ENCODE measurements at places on chromosomes 5 and 9.

DNA sequence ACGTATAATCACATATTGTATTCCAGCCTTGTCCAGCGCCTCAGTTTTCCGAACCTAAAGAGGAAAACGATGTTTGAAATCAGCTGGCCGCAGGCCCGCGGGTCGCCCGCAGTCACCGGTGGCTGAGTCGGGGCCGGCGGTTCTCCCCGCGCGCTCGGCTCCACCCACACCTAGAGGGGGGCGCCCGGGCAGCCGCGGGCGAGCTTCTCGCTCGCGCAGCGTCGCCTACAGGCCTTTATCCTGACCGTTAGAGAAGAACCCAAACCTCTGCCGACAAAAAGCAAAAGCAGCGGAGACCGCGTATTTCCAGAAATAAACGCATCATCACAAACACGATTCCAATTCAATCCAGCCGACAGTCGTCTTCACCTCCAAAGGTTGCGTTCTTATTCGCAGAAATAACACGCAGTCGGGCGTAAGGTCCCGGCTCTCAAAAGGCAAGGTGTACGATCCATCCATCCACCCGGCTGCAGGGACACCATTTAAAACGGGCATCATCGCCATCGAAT lies 725 bp upstream of the NIPBL start:
- peak; percentile 82 for DNase-seq

DNA sequence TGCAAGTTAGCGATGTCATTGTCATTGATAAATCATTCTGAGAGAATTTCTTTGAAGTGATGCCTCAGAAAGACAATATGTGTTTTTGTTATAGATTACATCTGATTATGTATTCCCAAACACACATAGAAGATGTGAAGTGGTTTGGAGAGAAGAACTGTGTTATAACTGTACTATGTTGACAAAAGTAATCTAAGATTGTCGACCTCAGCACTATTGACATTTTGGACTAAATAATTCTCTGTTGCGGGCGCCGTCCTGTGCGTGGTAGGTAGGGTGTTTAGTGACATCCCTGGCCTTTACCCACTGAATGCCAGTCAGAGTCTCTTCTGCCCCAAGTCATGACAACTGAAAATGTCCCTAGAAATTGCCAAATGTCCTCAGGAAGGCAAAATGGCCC lies 77.8 kb downstream of the CFAP90 start:
- DNase-seq, result no peak

DNA sequence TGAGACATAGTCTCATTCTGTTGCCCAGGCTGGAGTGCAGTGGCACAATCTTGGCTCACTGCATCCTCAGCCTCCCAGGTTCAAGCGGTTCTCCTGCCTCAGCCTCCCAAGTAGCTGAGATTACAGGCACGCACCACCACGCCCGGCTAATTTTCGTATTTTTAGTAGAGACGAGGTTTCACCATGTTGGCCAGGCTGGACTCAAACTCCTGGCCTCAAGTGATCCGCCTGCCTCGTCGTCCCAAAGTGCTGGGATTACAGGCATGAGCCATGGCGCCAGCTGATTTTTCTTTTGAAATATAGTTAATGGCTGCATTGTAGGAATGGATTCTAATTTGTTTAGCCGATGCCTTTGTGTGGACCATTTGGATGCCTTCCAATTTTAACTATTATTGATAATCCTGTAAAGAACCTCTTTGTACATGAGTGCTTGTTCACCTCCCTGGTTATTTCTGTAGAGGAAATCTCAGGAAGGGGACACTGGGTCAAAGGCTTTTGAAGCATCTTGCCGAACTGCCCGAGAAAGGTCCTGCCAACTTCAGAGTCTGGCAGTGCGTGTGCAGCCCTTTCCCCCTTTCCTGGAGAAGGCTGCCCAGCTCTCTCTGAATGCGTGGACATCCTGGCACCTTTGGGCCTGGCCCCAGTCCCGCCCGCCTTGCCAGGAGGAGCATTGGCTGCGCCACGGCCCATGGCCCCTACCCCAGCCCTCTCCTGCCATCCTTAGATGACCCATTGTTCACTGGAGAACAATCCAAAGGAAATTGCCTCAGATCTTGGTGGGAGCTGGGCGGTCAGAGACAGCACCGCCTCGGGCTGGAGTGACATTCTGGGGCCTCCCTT lies 8.9 kb upstream of the NUP214 start:
- DNase-seq, result no peak

DNA sequence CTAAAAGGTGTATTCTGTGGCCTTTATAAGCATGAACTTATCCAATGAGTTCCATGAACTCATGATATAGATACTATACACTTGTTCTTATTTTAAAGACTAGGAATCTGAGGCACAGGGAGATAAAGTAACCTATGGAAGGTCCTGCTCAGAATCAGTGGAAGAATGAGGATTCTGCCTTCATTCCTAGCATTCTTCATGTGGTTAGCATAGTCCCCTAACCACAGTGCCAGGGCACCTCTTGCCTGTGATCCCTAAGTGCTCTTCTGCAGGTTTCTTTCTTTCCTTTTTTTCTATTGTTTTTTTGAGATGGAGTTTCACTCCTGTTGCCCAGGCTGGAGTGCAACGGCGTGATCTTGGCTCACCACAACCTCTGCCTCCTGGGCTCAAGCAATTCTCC lies 174.1 kb downstream of the C9orf152 start:
- peak; percentile 64 for DNase-seq

Data from fibroblast of skin of right biceps (primary cell).